ENCODE measurements at places on chromosomes 13 and 19.

GRCh38 chr13:31048521-31048920 lies 113.2 kb downstream of the HSPH1 start:
- no peak for DNase-seq

DNA sequence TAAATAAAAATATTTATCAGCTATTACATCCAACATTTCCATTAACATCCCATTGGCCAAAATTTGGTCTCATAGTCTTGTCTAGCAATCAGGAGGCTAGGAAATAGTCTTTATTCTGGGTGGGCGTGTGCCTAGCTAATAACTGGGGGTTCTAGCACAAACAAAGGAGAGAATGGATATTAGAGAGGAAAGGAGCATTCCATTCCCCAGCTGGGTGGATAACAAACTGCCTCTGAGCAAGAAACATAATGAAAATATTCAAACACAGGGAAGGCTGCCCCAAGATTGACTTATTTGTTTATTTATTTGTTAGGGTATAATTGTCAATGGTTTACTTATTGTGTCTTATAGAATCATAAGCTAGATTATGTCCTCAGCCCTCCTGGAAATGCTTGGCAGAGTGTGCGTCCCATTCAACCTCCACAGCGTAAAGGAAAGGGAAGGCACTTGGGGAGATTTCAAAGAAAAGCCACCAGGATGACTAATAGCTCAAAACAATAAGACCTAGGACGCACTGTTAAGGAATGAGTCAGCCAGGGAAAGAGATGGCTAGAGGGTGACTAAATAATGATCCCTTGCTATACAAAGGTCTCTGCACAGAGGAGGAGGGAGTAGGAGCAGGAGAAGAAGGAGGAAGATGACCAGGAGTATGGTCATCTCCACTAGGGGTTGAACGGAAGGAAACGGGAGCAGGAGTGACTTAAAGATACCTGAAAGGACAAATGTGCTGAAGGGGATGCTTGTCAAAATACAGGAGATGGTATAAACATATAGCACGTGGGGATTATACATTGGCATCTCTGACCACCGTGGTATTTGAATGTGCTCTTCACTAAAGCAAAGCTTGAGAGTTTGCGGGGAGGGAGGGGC lies 23.5 kb upstream of the USP12 start:
- DNase-seq = no peak

DNA sequence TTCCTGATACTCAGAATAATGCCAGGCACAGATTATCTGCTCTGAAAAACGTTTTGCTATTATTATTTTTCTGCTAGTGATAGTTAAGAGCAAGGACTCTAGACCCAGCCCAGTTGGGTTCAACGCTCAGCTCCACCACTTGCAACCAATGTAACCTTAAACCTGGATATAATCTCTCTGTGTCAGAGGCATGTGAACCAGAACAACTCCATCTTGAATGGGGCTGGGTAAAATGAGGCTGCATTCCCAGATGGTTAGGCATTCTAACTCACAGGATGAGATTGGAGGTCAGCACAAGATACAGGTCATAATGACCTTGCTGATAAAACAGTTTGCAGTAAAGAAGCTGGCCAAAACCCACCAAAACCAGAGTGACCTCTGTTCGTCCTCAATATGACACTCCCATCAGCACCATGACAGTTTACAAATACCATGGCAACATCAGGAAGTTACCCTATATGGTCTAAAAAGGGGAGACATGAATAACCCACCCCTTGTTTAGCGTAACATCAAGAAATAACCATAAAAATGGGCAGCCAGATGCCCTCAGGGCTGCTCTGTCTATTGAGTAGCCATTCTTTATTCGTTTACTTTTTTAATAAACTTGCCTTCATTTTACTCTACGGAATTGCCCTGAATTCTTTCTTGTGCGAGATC lies 13.6 kb downstream of the FAM187B start:
- no peak for DNase-seq

DNA sequence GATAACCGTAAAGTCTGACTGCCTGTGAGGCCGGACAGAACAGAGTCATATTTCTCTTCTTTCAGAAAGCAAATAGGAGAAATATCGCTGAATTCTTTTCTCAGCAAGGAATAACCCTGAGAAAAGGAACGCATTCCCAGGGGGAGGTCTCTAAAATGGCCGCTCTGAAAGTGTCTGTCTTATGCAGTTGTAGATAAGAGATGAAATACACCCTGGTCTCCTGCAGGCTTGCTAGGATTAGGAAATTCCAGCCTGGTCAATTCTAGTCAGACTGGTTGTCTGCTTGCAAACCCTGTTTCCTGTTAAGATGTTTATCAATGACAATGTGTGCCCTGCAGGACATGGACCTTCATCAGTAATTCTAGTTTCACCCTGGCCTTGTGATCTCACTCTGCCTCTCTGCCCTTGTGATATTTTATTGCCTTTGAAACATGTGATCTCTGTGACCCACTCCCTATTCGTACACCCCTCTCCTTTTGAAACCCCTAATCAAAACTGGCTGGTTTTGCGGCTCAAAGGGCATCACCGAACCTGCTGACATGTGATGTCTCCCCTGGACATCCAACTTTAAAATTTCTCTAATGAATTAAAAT lies 934.8 kb upstream of the SPRY2 start:
- no peak for DNase-seq

- peak; percentile 90 for DNase-seq
Observed at GRCh38 chr19:16587833-16588823, 15.9 kb upstream of the SLC35E1 start.

DNA sequence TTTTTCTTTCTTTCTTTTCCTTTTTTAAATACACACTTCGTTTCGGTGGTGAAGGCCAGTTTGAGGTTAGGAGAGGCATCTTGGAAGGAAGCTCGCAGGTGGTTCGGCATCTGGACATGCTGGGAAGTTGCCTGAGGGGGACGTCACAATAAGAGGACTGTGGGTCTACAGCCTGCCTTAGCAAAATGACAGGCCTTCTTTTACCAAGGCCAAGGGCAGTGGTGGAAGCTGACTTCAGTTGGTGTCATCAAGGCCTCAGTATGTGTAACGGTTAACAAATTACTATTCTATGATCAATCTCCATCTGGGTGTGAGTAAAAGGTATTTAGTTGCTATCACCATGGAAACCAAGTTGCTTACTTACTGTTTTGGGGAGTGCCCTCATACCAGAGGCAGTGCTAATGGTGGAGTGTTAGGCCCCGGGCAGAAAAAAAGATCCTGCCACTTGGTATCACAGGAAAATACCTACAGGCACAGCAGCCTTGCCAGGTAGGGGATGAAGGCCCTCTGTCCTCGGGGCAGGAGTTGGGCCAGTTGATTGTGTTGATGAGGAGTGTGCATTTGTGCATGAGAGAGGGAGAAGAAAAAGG lies 10.3 kb downstream of the ACTN4 start:
- DNase-seq = no peak

GRCh38 chr13:24233351-24233901 lies 72.9 kb downstream of the SPATA13 start:
- no peak for DNase-seq

GRCh38 chr13:30692113-30692512 lies 43.2 kb upstream of the ALOX5AP start:
- DNase-seq = no peak

- DNase-seq = no peak
Observed at GRCh38 chr19:32816555-32817099, 52.9 kb downstream of the SLC7A9 start.

DNA sequence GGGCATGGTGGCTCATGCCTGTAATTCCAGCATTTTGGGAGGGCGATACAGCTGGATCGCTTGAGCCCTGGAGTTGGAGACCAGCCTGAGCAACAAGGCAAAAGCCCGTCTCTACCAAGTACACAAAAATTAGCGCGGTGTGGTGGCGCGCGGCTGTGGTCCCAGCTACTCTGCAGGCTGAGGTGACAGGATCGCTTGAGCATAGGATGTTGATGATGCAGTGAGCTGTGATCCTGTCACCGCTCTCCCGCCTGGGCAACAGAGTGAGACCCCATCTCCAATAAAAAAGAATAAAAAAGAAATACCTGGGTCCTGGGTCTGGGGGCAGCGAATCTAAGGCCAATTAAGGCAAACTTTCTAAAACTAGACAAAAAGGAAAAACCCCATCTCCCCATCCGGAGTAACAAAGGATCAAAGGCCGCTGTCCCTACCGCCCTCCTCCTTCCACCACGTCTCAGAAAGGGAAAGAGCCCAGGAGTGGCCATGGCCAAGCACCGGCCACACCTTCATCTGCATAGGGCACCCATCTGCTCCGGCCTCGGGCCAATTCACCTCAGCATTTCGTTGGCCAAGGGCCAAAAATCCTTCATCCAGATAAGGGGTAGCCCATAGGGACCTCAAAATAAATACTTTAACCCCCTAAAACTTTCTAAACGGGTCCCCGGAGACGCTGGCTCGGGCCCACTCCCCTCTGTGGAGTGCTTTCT lies 851 bp downstream of the ZNF320 start:
- no peak for DNase-seq

DNA sequence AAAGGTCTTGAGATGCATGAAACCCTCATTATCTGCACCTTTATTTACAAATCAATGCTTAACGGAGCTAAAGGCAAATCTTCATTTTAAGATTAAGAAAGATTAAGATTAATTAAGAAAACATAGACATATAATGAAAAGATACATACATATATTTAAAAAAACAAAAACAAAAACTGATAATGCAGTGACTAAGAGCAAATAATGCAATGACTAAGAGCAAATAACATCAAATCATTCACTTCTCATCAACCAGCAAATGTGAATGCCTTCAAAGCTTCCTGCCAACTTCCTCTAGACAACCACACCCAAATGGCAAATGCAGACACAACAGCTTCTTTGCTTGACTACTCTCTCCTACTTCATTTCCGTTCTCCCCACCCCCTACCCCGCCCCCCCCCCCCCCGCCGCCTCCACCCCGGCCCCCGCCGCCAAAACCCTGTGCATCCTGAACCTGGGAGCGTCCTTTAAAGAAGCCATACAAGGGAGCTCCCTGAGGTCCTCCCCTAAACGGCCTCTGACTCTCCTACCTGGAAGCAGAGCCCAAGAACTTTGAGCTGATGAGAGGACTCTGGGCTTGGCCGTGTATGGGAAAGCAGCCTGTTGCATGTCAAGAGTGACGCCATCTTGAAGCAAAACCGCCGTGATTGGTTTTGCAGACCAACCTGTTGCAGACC lies 24.5 kb downstream of the TEX101 start:
- DNase-seq = peak; percentile 32

DNA sequence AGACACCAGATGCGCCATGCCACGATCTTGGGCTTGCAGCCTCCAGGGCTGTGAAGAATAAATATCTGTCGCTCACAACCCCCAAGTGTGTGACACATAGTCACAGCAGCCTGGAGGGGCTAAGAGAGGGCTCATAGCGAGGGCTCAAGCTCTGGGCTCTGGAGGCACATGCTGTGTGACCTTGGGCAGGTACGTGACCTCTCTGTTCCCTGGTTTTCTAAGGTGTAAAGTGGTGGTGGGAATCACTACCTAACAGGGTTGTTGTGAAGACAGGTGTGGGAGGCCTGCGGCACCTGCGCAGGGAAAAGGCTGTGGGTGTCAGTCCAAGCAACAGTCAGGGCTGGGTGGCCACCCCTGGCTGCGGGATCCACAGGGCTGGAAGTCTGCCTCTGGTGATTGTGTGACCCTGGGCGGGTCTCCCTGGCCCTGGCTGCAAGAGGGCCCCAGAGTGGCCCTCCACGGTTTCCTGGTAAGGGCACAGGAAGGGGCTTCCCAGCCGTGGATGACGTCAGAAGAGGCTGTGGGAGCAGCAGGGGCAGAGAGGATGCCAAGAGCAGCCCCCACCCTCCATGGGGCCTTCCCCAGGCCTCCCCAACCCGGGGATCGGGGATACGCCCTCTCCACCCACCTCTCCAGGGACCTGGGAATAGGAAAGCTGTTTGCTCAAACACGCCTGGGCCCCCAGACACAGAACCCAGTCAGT lies 218.8 kb upstream of the SGCG start:
- DNase-seq = no peak

- no peak for DNase-seq
Observed at GRCh38 chr13:33994826-33995502, 177.0 kb downstream of the RFC3 start.

DNA sequence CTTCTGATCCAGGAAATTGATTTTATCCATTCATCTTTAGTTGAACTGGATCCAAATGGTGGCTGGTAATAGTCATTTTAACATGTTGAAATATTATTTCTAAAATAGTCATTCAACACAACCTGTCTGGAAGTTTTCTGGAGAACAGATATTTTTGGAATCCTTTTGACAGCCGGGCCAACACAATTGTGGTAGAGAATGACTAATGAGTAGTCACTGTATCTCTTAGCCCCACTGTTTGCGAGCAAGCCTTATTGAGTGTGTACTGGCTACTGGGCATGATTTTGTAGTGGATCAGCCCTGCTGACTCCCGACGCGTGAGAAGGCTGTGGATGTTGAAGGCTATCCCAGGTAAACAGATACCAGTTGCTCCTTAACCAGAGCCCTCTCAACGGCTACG lies 383.4 kb downstream of the ZNF536 start:
- no peak for DNase-seq

DNA sequence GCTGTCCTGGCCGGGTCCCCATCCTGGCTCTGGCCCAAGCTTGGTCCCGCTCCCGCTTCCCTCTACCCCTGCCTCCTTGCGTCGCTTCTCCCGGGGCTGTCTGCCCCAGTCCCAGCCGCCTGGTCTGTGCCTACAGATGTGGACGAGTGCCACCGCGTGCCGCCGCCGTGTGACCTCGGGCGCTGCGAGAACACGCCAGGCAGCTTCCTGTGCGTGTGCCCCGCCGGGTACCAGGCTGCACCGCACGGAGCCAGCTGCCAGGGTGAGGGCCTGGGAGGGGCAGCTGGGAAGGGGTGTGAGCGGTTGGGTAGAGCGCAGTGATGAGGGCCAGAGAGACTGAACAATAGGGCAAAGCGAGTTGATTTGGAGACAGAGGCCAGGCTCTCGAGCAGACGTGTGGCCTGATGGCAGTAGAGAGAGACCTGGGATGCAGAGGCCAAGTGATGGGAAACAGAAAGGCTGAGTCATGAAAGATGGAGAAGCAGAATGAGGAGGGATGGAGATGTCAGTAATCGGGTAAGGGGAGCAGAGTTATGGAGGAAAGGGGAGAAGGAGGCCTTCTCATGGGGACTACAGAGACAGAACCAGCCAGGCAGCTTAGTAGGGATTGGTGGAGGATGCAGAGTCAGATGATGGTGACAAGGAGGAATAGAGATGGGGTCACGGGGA lies 9.4 kb downstream of the LTBP4 start:
- peak; percentile 16 for DNase-seq

- DNase-seq = no peak
Observed at GRCh38 chr13:32947411-32948276, 68.6 kb upstream of the KL start.

DNA sequence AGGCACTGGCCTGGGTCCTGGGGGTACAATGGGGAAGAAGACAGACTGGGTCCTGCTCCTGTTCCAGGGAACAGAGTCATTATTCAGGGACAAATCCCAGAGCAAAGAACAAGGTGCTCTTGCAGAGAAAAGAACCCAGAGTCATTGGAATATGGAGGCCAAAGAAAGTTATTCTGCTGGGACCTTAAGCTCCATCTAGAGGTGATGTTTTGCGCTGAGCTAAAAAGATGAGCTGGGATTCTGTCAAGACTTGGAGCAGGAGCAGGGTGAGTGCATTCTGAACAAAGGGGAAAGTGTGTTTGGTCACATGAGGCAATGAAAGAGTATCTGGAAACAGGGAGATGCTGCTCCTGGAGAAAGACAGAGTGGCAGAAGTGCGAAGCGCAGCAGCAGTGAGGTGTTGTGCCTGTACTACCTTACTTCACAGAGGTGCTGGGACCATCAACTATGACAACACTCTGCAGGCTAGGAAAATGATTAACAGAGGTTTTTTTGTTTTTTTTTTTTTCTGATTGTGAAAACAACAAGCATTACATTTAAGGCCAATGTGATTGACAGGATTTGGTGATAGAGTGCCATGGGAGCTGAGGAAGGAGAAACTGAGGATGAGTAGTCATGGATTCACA lies 95.3 kb upstream of the TNFSF11 start:
- peak; percentile 55 for DNase-seq

GRCh38 chr19:29042450-29042849 lies 170.5 kb downstream of the UQCRFS1 start:
- DNase-seq = no peak
